ENCODE measurements at places on chromosomes 1 and 21. TPM values are rescaled to one million over a fixed set of nuclear protein-coding genes. Genes with fewer than 3 reads are reported as not detected.

MTMR11 gene
- 9.6 TPM for total RNA-seq

OR2L5 gene
- not detected for total RNA-seq

CBR3 gene
- 16.4 TPM for total RNA-seq

GCSAML gene
- not detected for total RNA-seq

ATP1A4 gene
- total RNA-seq: not detected
